Stimulated activated CD4-positive, alpha-beta T cell treated with anti-CD3 and anti-CD28 coated beads, TNF-alpha, amount 100 ng/mL, for 4 hours (primary cell): ENCODE measurements at places on chromosomes 1 and 21.

DNA sequence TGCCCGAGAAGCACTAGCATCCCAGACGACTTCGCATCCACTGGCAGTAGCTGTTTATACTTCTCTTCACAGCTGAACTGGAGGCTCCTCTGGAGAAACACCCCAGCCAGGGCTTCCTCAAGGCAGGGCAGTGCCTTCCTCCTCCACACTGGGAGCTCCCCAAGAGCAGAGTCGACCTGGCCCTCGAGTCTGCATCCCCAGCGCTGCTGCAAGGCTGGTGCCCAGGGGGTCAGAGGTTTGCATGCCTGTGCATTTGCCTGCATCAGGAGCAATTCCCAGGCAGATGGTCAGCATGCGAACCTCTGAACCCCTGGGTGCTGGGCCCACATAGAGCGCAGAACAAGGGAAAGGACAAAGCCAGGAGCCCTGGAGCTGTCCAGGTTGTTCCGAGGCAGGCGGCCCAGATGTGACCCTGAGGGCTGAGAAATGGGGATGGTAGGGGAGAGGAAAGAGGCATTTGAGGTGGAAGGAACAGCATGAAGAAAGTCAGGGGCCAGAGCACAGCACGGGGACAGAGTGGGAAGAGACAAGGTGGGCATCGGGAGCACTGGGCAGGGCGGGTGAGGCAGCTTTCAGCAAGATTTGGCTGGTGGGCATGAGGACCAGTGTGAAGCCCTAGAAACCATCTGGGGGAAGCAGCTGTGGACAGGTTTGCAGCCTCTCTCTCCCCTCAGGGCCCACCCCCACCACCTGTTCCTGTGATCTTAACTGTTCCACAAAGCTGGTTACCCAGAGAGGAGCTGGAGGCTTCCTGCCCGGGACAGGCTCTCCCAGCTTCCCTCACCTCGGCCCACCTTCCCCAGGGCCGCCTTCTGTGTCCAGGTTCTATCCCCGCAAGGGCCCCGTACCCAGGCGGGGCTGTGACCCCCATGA, 6.4 kb upstream of the S100A8 start:
- DNase-seq: no peak

DNA sequence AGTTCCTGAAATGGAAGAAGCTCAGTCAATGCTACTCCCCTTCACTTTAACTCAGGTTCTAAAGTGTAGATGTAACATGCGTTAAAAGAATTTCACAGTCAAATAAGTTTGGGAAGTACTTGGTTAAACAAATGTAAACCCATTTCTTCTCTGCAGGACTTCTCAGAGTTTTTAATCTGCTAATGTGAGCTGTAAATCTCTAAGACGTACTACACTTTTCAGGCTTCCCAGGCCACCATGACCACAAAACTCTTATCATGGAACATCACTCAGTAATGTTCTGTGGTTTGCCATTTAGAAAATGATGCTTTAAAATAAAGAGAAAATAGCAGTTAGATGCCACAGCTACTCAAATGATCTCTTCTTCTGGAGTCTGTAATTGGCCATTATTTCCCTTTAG, 104.3 kb downstream of the HHIPL2 start:
- DNase-seq: no peak

GRCh38 chr21:41972511-41973205, 18.8 kb upstream of the C2CD2 start:
- no peak for DNase-seq

DNA sequence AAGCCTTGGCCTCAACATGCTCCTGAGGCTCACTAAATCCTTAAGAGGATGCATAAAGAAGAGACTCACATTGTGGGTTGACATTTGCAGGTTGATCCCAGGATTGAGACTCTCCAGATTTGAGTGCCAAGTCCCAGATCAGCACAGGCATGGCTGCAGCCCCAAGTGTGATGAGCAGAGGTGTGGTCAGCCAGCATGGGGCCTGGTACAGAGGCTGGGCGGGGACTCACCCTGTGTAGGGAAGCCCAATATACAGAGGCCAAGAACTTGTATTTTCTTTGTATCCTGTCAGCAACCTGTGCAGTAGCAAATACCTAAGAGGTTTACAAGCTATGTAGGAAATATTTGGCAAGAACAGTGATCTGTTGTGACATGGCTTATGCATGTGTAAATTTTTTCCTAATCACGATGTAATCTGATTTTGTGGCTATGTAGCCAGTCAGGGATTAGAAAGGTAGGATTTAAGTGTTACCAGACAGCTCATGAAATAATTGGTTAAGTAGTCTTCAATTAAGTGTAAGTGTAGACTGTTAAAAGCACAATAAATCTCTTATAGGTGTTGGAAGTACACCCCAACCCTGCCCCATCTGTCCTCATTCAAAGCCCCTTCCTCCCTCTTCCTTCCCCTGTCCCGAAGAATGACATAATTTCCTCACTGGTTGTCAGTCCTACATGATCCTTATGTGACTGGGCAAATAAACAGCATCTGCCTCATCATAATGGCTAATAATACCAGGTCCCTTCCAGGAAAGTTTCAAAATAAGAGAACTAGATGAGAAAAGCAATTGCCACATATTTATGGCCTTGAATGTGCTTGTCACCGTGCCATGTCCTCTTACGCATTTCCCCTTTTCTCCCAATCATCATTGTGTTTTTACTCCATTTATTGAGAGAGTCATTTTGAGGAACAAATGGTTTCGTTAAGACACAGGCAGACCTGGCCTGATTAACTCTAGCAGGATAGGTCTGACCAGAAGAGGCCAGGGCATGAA, 120.9 kb downstream of the HLX start:
- DNase-seq: no peak
